ENCODE measurements at places on chromosomes 13 and 19.

- no peak overlapping the region for H3K27ac ChIP-seq
- H3K4me1 ChIP-seq: peaks cover under 1% of the 10 kb centered on the region
- DNase-seq: no peak
- H3K4me3 ChIP-seq: no peak overlapping the region
- H3K27me3 ChIP-seq: no peaks in the 10 kb centered on the region
Measured at GRCh38 chr13:21069561-21070004, 8.2 kb upstream of the LATS2 start.

- H3K27me3 ChIP-seq: no peaks in the 10 kb centered on the region
- no peaks in the 10 kb centered on the region for H3K4me1 ChIP-seq
- no peak for DNase-seq
- H3K27ac ChIP-seq: peak overlapping the region; percentile 16
- no peaks in the 10 kb centered on the region for H3K36me3 ChIP-seq
Measured at GRCh38 chr13:94369972-94370436, 109.5 kb downstream of the DCT start.

DNA sequence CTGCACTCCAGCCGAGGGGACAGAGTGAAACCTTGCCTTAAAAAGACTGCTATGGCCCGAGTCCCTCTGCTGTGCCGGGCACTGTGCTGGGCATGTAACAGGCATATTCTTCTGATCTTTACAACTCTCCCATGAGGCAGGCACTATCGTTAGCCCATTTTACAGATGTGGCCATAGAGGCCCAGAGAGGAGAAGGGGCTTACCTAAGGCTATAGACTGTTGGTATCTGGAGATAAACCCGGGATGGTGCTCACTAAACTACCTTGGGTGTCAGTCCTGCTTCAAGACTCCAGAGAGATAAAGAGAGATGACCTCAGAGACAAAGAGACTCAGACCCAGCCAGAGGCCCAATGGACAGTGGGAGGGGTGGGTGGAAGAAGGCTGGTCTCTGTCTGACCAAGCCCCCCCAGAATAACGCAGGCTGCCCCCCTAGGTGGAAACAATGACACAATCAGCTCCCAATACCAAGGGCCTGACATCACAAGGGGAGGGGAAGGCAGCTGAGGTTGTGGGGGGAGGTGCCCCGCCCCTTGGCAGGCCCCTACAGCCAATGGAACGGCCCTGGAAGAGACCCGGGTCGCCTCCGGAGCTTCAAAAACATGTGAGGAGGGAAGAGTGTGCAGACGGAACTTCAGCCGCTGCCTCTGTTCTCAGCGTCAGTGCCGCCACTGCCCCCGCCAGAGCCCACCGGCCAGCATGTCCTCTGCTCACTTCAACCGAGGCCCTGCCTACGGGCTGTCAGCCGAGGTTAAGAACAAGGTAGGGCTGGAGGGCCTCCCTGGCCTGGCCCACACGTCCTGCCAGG, at the start of gene CNN1:
Gene CNN1, plus strand, starts transcription at position 620 of the 805 bp plus-strand sequence. Its CDS starts 77 bp downstream, at position 697.
- H3K36me3 ChIP-seq: no peaks in the 10 kb centered on the region
- H3K27ac ChIP-seq: peak within 1 kb of the TSS; percentile 76

- H3K4me1 ChIP-seq: peaks cover 2% of the 10 kb centered on the region
- H3K4me3 ChIP-seq: no peak overlapping the region
- no peaks in the 10 kb centered on the region for H3K27me3 ChIP-seq
- no peak for DNase-seq
Measured at GRCh38 chr13:43134868-43135267, 111.5 kb downstream of the DNAJC15 start.

- DNase-seq: no peak
- H3K36me3 ChIP-seq: no peaks in the 10 kb centered on the region
- H3K4me1 ChIP-seq: no peaks in the 10 kb centered on the region
- H3K27ac ChIP-seq: no peak overlapping the region
Measured at GRCh38 chr13:32126278-32126677, 94.7 kb downstream of the FRY start.

DNA sequence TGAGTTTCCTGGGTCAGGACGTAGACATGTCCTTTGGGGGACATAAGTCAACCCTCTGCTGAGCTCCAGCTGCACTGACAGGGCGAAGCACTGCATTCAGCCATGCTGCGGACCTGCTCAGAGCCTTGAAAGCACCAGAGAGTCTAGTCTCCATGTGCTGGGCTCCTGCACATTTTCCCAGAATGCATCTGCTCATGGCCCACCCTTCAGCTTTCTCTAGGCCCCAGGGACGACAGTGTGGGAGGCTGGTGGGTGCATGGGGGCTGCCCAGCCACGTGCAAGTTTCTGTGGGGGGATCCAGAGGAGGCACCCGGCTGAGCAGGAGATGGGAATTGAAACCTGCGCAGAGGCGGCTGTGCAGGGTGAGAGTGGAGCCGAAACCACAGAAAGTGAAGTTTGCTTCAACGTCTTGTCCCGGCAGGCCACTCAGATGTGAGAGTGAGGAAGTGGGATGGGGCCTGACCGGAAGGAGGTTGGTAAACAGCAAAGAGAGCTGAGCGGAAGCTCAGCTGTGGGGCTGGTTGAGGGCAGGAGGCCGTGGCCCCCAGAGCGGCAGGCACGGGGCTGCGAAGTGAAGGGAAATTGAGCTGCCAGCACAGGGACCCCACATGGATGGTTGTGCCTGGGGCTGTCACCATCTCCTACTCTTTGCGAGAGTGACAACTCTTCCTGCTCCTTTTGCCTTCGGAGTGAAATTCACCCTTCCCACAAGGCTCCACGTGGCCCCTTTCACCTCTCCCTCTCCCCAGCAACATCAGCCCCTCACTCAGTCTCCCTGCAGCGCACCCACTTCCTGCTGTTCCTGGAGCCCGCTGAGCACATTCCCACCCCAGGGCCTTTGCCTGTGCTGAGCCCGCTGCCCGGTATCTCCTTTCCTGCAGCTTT, 11.8 kb downstream of the PGLS start:
- no peaks in the 10 kb centered on the region for H3K27me3 ChIP-seq
- no peak overlapping the region for H3K27ac ChIP-seq
- H3K4me1 ChIP-seq: no peaks in the 10 kb centered on the region
- DNase-seq: no peak
- no peaks in the 10 kb centered on the region for H3K36me3 ChIP-seq
